ENCODE measurements at places on chromosomes 6 and 20. TPM values are rescaled to one million over a fixed set of nuclear protein-coding genes. Genes with fewer than 3 reads are reported as not detected.

- DNase-seq: no peak
Observed at GRCh38 chr6:143099647-143100046, 39.0 kb downstream of the AIG1 start.

DNA sequence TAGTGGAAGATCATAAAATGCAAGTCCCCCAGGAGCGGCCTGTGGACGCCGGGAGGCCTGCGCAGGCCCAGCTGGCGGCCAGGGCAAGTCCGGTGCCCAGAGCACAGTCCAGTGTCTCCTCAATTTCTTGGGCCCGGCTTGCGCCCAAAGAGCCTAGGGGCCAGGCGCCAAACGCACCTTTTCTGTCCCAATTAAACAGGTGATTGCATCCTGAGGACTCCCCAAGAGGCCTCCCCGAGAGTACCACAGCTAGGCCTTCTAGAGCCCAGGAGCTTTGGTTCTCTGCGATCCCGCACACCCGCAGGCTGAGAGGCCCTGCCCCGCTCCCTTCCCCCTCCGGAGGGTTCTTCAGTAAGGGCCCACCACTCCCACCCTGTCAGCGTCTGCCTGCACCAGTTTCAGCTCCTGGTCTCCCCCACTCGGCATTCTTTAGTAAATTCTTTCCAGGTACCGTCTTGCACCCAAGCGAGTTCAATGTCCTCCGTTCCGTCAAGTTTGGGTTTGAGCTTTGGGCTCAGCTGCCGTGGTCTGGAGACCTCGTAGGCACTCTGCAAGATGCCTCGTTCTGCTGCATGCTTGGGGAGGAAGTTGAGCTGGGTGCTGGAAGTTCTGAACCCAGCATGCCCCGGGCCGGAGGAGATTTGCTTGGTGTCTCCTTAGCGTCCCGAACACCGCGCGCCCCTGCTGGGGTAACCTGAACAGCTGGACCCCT is 3.9 kb upstream of the NKX2-2 start:
- DNase-seq: no peak

GRCh38 chr6:23272536-23272935 is 703.2 kb downstream of the HDGFL1 start:
- DNase-seq: no peak

DNA sequence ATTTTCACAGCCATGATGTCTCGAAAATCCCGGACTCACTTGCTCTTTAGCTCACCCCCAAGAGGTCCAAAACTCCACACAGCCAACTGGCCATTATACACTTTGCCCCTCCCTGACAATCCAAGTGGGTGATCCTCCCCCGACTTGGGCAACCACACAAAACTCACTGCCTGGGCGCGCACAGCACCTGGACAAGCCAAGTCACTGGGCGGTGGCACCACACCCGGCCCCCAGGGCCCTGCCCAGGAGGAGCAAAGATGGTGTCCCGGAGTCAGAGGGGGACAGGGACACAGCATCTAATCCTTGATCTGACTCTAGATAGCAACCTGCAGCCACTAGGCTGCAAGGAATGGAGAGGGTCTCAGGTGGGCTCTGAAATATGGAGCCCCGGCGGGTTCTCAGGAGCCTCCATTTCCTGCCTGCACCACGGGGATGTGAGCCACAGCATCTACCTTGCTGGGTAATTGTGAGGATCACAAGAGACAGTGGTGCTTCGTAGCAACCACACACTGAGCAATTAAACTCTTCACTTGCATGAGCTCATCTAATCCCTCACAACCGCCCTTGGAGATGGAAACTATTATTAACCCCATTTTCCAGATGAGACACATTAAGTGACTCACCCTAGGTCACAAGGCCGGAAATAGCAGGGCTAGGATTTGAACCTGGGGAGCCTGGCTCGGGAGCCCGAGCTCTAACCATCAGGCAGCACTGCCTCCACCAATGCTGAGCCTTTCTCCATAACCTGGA is 66.6 kb downstream of the BMP7 start:
- peak; percentile 68 for DNase-seq

DNA sequence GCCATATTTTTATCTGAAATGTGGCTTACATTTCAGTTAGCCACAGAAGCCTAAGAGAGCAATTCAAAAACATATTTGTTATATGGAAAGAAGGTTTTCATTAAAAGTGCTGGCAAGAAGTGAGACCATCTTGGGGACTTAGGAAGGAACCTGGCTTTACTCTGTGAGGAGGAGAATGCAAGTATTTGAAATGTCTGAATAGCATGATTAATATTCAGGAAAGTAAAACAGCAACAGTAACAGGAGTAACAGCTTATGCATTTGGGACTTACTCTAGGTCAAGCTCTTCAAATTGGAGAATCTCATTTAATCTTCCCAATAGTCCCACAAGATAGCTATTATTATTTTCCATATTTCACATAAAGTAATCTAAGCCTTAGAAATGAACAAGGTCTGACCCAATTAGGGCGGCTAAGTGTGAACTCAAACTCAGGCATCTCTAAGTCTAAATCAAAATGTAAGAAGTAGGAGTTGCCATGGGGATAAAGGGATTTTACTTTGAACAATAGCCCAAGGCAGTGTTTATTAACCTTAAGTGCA is 816.5 kb downstream of the BCKDHB start:
- no peak for DNase-seq

GRCh38 chr20:20806121-20807095 is 94.0 kb upstream of the RALGAPA2 start:
- no peak for DNase-seq

DNA sequence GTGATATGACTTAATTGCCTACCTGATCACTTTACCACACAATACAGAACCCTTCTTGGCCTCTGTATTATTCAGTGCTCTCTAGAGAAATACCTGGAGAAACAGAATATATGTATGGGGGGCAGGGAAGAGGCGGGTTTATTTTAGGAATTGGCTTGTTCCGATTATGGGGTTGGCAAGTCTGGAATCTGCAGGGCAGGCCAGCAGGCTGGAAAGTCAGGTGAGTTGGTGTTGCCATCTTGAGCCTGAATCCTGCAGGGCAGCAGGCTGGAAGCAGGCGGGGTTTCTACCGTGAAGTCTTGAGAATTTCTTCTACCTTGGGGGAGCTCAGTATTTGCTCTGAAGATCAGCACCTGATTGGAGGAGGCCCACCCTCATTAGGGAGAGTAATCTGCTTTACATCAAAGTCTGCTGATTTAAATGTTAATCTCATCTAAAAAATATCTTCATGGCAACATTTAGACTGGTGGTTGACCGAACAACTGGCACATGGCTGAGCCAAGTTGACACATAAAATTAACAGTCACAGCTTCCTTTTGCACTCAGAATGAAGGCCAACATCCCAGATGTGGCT is 193.9 kb downstream of the ZDHHC14 start:
- DNase-seq: no peak

- peak; percentile 20 for DNase-seq
Observed at GRCh38 chr6:48229841-48230240, 118.8 kb upstream of the PTCHD4 start.

DNA sequence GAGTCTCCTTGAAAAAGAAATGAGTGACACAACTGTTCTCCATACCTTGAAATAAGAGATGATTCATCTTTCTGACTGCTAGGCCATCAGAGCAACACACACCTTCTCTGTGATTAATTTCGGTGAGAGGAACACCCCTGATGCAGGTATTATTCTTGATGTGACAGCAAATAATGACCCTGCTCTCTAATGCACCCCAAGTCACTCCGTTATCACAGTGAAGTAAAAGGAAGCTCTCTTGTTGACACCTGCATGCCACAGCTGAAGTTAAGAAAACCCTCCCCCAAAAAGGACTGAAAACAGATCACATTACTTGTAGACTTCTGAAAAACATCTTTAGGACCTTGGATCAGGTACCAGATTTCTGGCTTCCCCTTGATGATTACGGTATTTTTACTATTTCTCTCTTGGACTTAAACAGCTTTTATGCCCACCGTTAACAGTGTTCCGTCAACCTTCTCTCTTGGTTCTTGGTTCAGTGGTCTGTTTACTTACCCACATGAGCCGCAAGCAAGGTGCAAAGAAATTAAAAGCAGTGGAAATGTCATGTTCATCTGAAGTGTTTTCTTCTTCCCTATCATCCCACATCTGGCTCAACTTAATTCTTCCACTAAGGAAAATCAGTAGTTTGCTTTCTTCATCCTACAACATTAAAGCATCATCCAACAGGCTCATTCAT is 249.7 kb downstream of the GMPR start:
- no peak for DNase-seq

DNA sequence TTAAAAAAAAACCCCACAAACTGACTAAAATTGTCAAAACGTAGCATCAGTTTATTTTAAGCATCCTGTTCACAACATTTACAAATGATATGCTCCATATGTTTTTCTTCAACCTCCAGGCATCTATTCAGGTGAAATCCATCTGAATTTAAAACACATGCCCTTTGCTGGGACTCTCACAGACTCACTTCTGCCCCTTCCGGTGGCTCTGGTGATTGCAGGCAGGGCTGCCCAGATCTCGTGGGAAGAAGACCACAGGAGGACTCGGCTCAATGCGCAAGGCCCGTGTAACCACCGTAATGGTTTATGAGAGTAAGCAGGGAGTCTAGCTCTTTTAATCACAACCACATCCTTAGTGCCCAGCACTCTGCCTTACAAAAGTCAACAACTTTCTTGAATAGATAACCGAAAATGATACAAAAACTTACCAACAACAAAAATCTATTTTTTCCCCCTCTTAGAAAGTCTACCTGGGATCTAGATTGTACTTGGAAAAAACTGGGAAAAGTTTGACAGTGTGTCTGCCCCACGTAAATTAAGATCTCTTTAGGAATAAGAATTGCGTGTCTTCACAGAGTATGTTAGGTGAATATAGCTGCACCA is 139.1 kb downstream of the KIF16B start:
- DNase-seq: no peak

- DNase-seq: no peak
Observed at GRCh38 chr20:58661598-58662473, 10.8 kb downstream of the STX16 start.

DNA sequence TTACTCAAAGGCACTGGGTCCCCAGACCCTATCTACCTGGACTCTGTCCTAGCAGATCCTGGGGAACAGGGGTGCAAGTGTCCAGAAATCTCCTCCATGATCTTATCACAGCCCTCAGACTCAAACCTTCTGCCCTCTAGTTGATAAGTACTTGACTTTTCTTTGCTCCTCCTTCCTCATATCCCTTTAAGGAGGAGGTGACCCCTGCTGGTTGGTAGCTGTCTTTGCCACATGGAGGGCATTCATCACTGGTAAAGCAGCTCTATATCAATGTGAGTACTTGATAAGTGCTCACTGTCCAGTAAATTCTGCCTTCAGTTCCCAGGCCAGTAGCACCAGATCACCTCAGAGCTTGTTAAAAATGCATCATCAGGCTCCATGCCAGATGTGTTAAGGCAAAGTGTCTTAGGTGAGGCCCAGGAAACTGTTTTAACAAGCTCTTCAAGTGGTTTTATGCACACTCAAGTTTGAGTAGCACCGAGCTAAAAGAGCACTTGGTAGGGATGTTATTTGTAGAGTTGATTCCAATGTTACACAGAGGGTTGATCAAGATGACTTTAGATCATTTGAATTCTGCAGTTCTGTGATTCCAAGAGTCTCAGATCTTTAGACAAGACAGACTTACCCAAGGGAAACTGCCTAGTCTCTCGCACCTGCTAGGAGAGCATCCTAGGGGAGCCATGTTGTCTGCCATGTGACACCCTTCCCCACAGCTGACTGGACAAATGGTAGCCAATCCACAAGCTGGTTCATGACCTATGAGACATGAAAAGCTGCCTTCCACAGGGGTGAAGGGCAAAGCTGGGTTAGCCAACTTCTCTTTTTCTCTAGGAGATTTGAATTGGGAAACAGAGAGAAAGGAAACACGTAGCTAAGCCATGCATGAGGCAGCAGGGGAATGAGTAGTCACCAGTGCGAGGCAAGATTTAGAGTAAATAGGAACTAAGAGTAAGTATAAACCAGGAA is 18.6 kb downstream of the TREML2 start:
- DNase-seq: peak; percentile 36

DNA sequence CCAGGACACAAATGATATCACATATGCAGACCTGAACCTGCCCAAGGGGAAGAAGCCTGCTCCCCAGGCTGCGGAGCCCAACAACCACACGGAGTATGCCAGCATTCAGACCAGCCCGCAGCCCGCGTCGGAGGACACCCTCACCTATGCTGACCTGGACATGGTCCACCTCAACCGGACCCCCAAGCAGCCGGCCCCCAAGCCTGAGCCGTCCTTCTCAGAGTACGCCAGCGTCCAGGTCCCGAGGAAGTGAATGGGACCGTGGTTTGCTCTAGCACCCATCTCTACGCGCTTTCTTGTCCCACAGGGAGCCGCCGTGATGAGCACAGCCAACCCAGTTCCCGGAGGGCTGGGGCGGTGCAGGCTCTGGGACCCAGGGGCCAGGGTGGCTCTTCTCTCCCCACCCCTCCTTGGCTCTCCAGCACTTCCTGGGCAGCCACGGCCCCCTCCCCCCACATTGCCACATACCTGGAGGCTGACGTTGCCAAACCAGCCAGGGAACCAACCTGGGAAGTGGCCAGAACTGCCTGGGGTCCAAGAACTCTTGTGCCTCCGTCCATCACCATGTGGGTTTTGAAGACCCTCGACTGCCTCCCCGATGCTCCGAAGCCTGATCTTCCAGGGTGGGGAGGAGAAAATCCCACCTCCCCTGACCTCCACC is 42.2 kb downstream of the SIRPA start:
- no peak for DNase-seq

DNA sequence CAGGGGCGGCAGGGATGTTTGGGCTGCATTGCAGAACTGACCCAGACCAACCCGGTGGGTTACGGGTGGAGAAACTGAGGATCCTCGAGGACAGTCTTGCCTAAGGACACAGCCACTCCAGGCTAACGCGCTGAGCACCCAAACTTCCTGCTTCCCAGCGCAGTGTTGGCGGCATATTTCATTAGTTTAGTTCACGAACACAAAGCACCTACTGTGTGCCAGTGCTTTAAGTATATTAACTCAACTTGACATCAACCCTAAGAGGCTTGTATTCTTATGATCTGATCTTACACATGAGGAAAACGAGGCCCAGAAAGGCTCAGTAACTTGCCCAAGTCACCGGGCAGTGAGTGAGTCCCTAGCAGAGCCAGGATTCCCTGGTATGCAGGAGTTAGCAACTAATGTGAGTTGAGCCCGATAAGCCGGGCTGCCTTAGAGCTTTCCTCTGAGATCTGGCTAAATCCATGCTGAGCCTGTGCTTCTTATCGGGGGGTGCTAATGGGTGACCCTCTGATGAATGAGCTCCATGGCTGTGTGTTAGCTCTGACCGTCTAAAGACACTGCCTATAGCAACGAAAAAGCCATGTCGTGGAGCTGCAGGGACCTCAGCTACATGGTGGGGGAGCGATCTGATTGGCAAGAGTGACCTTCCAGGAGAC is 92.7 kb downstream of the CD40 start:
- DNase-seq: no peak

GRCh38 chr20:24148372-24148771 is 159.8 kb upstream of the GGTLC1 start:
- no peak for DNase-seq

The HLA-DRB1 gene
- not detected for total RNA-seq

The AIF1 gene
- total RNA-seq: not detected

The KHDC1 gene
- 6.4 TPM for total RNA-seq

All from A172 (cell line).